NK-92 treated with Interleukin-12 subunit alpha and Interleukin-12 subunit beta, amount 100 ng/mL, for 24 hours (cell line): ENCODE measurements at places on chromosomes 1 and 21.

DNA sequence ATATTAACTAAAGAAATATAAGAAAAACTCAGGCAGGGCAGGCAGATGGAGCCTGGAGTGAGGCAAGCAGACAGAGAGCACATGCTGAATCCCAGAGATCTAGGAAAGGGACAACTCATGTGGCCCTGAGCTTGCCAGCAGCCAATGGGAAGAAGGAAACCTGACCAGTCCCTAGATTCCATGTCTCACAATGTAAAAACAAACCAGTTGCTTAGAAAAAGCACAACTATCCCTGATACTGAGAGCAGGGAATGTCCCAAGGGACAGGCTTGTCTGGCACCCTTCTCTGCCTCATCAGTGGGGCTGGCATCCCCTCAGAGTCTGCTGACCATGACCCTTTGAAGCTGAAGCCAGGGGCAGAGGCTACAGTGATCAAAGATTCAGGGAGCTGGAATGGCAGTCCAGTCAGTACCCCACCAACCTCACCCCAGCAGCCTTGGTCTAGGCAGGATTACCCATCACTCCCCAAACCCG, 27.8 kb downstream of the HSPG2 start:
- DNase-seq, result no peak

- DNase-seq, result no peak
Measured at GRCh38 chr1:221998781-221999180, 256.9 kb upstream of the DUSP10 start.

GRCh38 chr1:15469361-15469760, 6.5 kb upstream of the CELA2B start:
- DNase-seq, result no peak

DNA sequence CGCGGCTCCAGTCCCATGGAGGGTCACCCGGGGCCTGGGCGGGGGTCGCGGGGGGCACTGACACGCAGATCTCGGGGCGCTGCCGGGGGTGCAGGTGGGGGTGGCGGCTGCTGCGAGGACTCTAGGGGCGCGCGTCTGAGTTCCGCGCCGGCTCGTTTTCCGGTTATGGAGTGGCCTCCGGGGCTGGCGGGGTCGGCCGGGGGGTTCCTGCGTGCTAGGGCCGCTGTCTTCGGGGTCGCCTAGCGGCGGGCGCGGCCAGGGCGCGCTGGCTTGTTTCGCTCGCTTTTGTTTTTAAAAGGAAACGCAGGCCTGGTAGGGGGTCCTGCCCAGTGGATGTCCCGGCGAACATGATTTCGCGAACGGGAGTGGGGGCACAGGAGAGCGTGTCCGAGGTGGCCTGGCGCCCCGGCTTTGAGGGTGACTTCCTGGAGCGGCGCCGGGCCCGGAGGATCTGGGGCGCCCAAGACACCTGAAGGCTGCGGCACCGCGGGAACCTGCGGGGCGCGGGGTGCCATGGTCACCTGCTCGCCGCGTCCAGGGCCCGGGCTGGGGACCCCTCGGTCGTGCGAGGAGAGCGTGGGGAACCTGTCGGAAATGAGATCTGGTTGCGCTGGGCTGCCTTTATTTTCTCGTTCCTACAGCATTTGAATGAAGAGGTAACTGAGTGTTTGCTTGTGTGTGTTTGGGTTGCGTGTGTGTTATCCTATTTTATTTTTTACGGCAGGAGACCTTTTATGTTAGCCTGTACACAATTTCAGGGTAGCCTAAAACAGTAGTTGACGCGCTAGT, 618 bp downstream of the ETS2 start:
- peak; percentile 23 for DNase-seq

DNA sequence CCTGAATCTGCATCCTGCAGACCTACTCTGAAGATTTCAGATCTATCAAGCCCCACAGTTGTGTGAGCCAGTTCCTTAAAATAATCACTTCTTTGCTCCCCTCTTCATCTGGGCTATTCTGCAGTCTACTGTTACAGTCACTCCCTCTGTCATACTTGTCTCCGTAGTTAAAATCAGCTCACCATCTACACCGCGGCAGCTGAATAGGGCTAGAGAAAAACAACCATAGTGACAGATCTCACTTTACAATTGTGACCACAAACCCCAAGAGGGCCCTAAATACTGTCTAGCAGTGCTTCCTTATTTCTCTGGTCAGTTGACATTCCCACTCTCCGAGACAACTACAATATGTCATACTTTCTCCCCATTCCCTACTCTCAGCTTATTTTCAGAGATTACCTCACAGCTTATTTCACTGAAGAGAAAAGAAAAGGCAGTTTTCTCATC, 12.9 kb downstream of the DESI2 start:
- DNase-seq, result no peak

- DNase-seq, result no peak
Measured at GRCh38 chr1:47703156-47703825, 265.4 kb downstream of the FOXD2 start.

- DNase-seq, result no peak
Measured at GRCh38 chr1:43541721-43542401, 11.2 kb downstream of the PTPRF start.

- DNase-seq, result no peak
Measured at GRCh38 chr1:24451746-24452145, 36.1 kb downstream of the NIPAL3 start.
